Retina (tissue), 1 donor: ENCODE measurements at places on chromosomes 12 and 14.

- no peak for DNase-seq
Observed at GRCh38 chr12:72315858-72316257, 43.7 kb downstream of the TRHDE start.

GRCh38 chr12:11855983-11856374, 206.5 kb downstream of the ETV6 start:
- no peak for DNase-seq

DNA sequence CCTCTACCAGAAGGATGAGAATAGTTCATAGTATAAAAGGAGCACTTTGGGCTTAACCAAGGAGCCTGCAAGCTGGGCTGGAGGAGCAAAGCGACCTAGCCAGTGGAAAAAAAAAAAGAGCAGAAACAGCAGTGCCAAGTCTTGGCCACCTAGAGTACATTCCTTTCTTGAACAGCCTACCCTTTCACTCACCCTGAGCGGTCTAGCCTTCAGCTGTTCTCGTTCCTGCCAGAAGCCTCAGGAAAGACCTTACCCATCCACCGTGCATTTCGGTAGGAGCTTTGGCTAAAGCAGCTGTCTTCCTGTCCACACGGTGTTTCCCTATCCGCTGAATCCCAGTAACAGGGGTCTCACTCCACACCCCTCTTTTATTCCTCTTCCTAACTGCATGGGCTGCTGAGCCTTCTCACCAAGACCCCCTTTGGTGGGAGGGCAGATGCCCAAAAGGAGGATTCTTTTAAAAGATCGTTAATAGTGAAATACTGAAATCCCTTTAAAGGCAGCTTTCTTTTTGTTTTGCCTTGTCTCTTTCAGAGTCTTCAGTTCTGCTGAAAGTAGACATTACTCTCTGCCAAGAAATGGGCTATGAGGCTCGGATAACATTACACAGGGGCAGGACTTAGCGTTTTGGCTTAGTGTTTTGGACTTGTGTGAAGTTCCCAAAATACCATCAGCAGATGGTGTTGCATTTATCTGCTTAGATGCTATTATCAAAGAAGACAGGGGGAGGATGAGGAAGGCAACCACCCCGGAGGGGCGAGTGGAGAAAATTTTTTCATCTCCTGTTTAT, 88.5 kb upstream of the METAP2 start:
- DNase-seq = no peak

DNA sequence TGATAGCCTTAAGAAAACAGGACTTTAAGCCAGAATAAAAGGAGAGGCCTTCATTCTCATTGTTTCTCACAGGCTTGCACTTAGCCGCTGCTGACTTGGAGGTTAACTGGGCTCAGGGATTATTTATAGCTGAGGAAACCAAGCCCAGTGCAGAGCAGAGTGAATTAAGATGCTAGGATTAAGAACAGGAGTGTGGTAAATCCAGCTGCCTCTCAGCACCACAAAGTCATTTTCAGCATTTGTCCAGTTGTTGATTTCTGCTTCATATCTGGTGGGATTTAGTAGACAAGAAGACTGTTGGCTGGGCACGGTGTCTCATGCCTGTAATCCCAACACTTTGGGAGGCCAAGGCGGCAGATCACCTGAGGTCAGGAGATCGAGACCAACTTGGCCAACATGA, 14.3 kb upstream of the KRT73 start:
- DNase-seq = no peak

GRCh38 chr14:55721353-55721752, 141.3 kb downstream of the KTN1 start:
- DNase-seq = no peak

DNA sequence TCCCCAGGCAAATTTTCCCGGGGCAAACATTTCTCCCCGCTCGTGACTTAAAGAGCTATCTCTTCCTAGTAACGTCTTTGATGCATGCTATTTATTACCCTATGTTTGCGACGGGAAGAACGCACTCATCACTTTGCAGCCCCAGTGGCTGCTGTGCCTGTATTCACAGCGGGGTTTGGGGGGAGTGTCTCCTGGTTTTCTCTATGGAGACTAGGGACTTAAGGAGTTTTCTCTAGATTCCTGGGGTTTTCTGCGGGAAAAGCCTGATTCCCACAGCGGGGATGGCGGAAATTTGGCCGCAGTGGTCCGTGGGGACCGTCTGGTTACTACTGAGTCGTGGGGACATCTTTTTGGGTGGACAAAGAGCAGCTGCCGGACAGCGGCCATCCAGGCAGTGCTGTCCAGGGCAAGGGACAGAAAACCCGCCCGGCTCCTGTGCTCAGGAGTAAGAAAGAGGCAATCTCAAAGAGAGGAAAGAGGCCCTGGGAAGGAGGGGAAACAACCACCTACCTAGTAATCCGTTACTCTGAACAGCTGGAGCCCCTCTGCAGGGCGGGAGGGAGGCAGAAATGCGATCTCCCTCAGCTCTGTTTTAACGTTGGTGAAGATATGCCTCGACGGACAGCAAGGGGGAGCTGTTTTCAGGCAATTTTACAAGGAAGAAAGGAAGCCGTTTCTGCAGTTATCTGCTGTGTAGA, 771 bp upstream of the AVPR1A start:
- DNase-seq = peak; percentile 86

- peak; percentile 30 for DNase-seq
Observed at GRCh38 chr12:42180990-42181596, 36.4 kb upstream of the GXYLT1 start.

DNA sequence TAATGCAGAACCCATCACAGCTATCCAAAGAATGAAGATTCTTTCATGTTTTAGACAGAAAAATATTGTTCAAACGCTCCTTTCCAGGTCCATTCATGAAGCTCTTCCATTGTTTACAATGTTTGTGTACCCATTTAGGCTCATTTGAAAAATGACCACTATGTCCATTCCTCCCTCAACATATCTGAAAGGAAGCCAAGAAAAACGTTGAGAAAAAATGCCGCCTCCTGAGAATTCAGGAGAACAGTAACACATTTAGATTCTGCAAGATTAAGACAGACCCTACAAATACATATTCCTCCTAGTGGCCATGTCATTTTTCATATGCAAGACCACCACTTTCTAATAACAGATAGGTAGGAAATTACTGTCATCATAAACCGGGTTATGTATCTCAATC, 124.4 kb downstream of the SLC25A21 start:
- DNase-seq = no peak

DNA sequence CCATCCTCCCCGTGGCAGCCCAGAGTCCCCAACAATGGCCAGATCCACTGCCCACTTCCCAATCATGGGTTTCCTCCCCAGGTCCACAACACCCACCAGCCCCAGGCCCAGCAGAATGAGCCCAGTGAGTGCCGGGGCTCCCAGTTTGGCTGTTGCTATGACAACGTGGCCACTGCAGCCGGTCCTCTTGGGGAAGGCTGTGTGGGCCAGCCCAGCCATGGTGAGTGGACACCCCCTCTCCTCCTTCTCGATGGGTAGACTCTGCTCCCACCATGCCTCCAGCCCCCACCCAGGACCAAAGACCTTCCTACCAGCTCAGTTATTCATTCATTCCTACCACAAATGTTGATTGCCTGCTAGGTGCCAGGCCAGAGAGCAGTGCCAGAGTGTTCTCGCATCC, 23.8 kb downstream of the PAPLN start:
- DNase-seq = peak; percentile 40

- DNase-seq = peak; percentile 88
Observed at GRCh38 chr14:58151133-58152013, 640 bp downstream of the ARMH4 start.
